RPMI7951 (cell line): ENCODE measurements at places on chromosomes 4 and X. TPM values are rescaled to one million over a fixed set of nuclear protein-coding genes. Genes with fewer than 3 reads are reported as not detected.

The NALF2 gene
- total RNA-seq = not detected in 2 replicates

The SHROOM4 gene
- total RNA-seq = 0.29 and 0.36 TPM in 2 replicates

The SMIM31 gene
- total RNA-seq = not detected in 2 replicates

The XAGE2 gene
- total RNA-seq = not detected in 2 replicates

The SPANXD gene
- 4.4 and 7.6 TPM in 2 replicates for total RNA-seq

The NOX1 gene
- not detected in 2 replicates for total RNA-seq
